ENCODE measurements at places on chromosomes 11 and 22. TPM values are rescaled to one million over a fixed set of nuclear protein-coding genes. Genes with fewer than 3 reads are reported as not detected.

The IGLL1 gene
- total RNA-seq, result not detected

The BCR gene
- 21.8 TPM for total RNA-seq

DNA sequence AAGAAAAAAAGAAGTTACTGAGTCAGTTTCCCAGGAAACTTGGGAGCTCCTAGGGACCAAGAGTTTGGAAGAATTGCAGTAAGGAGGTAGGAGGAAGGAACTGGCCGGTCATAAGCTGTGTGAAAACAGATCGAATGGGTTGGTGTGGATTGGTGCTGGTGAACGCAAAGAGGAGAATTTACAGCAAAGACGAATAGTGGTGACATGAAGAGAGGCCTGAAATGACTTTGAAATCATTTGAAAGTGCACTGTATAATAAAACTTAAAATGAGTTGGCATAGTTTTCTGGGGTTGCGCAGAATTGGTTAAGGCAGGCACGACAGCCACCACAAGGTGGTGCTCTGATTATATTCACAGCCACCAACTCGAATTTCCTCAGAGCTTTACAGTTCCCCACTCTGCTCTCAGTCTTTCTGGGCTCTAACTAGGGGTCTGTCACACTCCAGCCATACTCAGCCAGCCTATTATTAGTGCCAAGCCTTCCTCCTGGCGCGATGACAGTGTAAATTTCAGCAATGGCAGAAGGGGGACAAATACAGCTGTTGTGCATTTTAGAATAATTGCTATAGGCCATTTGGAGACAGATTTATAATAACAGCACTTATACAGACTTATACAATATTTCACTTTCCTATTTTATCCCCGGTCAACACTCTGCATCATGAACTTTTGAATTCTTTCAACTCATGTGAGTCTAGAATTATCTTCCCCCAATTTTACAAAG lies 8.3 kb upstream of the HTR3B start:
- DNase-seq, result no peak

- DNase-seq, result no peak
Observed at GRCh38 chr11:35131886-35132285, 7.1 kb upstream of the CD44 start.

- DNase-seq, result no peak
Observed at GRCh38 chr11:12185914-12186313, 75.5 kb downstream of the MICAL2 start.

- DNase-seq, result no peak
Observed at GRCh38 chr11:9662273-9662672, 1.6 kb upstream of the SWAP70 start.

- DNase-seq, result no peak
Observed at GRCh38 chr22:39356464-39356863, 6.7 kb downstream of the SYNGR1 start.

DNA sequence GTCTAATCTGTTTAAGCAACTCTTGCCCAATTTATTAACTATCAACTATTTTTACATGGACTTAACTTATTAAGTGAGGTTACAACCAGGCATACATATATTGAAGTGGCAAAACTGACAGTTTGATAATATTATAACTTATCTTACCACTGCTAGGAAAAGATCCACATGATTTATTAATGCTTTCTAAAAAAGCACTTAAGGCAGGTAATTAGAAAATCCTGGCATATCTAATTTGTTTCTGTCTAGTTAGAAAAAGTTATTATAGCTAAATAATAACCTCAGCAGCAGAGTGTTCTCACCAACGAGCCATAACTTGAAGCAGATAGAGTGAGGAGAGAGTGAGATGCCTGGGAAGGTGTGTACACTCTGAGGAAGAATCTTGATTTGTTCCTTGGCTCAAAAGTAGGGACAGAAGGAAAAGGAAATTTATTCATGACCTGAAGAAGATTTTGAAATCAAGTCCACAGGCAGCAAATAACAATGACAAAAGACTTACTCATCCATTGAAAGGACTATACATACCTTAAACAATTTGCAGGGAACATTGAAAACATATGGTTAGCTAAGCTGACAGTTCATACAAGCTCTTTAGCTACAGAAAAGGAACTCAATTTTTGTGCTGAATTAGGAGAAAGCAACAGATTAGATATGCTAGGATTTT lies 7.1 kb upstream of the MUC15 start:
- DNase-seq, result no peak

The OR51B4 gene
- total RNA-seq, result 0.25 TPM
